ENCODE measurements at places on chromosomes 3 and 15.

DNA sequence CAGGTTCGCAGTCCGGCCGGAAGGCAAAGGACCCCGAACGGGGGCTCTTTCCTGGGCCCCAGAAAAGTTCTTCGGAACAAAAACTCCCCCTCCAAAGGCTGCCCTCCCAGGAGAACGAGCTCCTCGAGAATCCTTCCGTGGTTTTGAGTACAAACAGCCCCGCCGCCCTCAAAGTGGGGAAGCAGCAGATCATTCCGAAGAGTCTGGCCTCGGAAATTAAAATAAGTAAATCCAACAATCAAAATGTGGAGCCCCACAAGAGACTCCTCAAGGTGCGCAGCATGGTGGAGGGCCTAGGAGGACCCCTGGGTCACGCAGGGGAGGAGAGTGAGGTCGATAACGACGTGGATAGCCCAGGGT lies 1.3 kb downstream of the ARHGEF26 start:
- no peak for DNase-seq

DNA sequence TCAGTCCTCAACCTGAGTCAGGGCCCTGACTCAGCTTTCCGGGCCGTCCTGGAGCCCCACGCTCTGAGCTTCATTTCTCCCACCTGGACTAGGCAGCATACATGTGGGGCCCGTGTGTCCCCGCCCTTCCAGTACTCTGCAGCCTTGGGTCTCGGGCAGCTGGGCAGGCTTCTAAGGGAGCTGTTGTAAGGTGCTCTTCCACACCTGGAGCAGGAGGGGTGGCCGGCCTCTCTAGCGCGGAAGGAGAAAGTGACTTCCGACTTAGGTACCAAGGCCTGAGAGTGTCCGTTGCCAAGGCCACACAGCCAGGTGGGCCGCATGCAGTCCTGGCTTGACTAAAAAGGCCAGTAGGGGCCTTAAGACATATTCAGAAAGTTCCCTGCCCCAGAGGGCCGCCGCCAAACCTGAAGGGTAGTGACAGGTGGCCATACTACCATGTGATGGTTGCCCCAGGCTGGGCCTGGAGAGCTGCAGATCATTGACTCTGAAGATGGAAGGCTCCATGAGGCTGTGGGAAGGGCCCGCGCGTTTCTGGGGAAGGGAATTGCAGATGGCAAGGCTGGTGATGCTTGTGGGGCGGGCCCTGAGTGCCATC lies 9.4 kb upstream of the SEMA3B start:
- DNase-seq, result no peak

GRCh38 chr3:59733041-59733809 lies 683.4 kb upstream of the CFAP20DC start:
- DNase-seq, result no peak

- no peak for DNase-seq
Observed at GRCh38 chr3:62369476-62369743, 3.9 kb downstream of the FEZF2 start.

DNA sequence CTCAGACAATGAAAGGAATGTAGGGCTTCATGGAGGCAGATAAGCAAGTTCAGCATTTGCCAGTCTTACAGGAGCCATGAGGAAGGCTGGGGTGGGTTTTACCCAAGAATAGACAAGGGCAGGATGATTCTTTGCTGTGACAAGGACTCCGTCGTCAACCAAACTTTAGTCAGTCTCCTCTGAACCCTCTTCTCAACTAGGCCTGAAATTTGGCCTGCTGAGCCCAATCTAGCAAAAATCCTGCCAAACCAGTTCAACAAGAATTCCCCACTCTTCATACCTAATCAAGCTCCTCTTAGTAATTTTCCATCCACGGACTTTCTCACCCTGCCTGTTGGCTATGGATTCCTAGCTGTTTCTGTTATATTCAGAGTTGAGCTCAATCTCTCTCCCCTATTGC lies 280.5 kb downstream of the TBL1XR1 start:
- no peak for DNase-seq

GRCh38 chr3:69951616-69952015 lies 47.9 kb upstream of the SAMMSON start:
- no peak for DNase-seq

DNA sequence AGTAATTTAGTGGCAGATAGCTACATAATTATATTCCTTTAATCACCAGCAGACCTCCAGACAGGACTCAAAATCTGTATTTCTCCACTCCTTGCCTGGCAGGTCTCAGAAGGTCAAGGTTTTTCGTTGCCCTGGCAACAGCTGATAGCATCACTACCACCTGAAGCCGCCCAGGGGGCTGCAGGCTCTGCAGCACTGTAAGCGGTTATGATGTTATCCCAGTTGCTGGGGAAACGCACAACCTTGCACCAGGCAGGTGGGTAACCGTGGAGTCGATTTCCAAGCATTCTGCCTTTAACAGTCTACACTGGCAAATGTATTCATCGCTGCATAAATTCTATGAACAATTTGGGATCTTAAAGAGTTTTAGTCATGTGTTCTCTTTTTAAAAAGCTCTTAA lies 756.3 kb downstream of the NTRK3 start:
- no peak for DNase-seq

DNA sequence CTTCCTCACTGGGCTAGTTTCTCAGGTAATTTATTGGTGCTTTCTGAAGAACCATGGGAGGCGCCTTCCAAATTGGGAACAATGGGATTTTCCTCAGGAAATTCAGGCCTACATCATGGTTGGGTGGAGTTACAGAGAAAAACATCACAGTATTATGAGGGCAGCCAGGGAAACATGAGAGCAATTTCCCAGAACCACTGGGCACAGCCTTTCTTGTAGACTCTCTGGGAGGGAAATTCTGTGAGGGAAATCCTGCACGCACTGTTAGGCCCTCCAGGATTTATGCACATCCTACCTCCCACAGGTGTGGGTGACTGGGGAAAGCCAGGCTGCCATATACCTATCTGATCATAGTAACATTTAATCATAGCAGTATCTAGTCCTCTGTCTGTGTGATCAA lies 13.2 kb downstream of the POPDC2 start:
- DNase-seq, result no peak

- DNase-seq, result peak; percentile 88
Observed at GRCh38 chr3:139329364-139329850, 14.4 kb upstream of the MRPS22 start.

- DNase-seq, result no peak
Observed at GRCh38 chr15:39165020-39165706, 415.7 kb upstream of the THBS1 start.
